ENCODE measurements at places on chromosomes 13 and 19.

DNA sequence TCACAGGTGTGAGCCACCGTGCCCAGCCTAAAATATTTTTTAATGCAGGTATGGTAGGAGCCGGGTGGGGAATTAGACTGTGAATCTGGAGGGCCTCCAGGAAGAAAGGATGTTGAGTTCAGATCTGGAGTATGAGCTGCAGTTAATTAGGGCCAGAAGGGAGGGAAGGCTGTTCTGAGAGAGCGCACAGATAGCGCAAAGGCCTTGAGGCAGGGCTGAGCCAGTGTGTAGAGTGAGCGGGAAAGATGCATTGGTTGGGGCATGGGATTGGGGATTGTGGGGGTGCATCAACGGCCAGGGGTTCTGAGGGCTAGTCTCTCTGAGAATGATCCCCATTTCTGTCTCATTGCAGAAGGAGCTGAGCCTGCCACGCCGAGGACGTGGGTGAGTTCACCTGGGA is 9.7 kb downstream of the MAST3 start:
- DNase-seq: no peak

- no peak for DNase-seq
Observed at GRCh38 chr19:23998568-23998967, 83.9 kb downstream of the ZNF726 start.

- no peak for DNase-seq
Observed at GRCh38 chr19:30718707-30719106, 346.5 kb downstream of the ZNF536 start.

DNA sequence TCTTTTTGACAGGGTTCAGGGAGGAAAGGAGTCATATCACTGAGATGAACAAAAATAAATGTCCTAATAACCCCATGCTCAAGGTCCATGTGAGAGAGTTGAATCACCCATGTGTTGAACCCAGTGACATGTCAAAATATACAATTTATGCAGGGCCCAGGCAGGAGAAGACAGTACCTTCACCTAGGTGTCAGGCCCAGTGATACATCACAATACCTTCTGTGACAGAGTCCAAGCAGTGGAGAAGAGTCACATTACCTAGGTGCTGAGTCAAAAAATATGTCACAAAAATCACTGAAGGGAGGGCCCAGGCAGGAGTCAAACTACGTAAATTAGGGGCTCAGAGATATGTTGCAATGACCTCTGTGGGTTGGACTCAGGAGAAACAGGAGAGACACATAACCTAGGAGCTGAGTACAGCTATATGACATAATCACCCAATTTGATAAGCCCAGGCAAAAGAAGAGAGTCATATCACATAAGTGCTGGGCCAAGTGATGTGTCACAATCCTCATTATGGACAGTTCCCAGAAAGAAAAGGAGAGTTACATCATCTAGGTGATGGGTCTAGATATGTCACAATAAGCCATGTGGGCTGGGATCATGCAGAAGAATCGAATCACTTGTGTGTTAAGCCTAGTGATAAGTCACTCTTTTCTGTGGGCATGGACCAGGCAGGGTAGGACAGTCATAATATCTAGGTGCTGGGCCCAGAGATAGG is 13.8 kb upstream of the ZNF724 start:
- DNase-seq: no peak

DNA sequence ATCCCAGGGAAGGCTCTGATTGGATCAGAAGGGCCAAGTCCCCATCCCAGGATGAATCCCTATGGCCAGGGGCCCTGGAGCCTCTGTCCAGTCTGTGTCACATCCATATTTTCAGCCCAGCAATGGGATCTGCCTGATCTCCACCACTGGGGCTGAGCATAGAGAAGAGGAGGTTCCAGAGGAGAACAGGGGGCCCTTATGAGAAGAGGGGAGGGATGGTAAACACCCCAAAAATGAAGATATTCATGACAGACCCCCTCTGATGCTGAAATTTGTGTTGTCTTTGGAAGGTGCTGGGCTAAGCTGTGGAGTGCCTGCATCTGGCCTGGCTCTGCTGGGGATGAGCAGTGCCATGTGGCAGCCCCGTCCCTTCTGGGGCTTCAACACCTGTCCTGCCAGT is 14.5 kb downstream of the KLHL26 start:
- no peak for DNase-seq

- DNase-seq: no peak
Observed at GRCh38 chr19:57351867-57352266, 796 bp downstream of the ZNF304 start.

GRCh38 chr19:55692681-55693081 is 17.7 kb downstream of the EPN1 start:
- DNase-seq: no peak

- DNase-seq: no peak
Observed at GRCh38 chr19:13987101-13987890, 18.8 kb downstream of the RFX1 start.

- DNase-seq: no peak
Observed at GRCh38 chr13:25213715-25214114, 41.6 kb upstream of the AMER2 start.

- DNase-seq: no peak
Observed at GRCh38 chr19:42253245-42254088, 1.5 kb downstream of the ERF start.

- no peak for DNase-seq
Observed at GRCh38 chr19:14393329-14393728, 12.1 kb downstream of the ADGRE5 start.

GRCh38 chr13:43111559-43112400 is 88.4 kb downstream of the DNAJC15 start:
- no peak for DNase-seq

GRCh38 chr19:38441657-38442348 is 8.3 kb downstream of the RYR1 start:
- no peak for DNase-seq

GRCh38 chr13:106680796-106681472 is 113.0 kb upstream of the ARGLU1 start:
- no peak for DNase-seq

GRCh38 chr19:4633140-4633967 is 6.0 kb upstream of the TNFAIP8L1 start:
- DNase-seq: peak; percentile 23

- DNase-seq: no peak
Observed at GRCh38 chr19:30136611-30137195, 194.7 kb downstream of the URI1 start.

DNA sequence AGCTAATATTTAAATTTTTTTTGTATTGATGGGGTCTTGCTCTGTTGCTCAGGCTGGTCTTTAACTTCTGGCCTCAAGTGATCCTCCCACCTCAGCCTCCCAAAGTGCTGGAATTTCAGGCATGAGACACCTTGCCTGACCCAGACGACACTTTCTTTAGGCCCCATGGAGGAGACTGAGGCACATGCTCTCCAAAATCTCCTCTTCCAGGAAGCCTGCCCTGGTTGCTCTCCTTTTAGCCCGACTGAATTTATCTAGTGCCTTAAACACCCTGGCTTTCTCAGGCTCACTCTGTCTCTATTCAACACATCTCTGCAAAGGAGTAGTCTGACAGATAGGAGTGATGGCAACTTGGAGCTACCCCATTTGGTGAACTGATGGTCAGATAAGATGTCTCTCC is 18.9 kb downstream of the MYO1F start:
- DNase-seq: no peak

Measured in retinal pigment epithelial cell (primary cell).